ENCODE measurements at places on chromosomes 16 and 17. TPM values are rescaled to one million over a fixed set of nuclear protein-coding genes. Genes with fewer than 3 reads are reported as not detected.

DNA sequence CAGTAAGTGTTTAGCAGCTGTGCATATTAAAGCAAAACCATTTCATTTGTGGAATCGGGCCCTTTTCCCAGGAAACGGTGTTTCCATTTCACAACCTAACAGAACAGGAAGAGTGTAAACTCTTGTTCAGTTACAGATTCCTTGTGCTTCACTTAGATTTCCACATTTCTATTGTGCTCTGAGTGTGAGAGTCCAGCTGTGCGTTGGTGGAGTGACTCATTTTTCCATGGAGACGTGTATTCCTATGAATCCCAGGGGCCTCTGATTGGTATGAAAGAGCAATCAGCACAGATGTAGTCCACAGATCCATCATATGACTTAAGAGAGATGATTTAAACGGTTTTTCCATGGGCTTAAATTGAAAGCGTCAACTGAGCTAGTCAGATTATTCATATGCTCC, 13.3 kb upstream of the CAVIN1 start:
- peak; percentile 50 for DNase-seq

KRT17 gene
- total RNA-seq, result not detected

DNA sequence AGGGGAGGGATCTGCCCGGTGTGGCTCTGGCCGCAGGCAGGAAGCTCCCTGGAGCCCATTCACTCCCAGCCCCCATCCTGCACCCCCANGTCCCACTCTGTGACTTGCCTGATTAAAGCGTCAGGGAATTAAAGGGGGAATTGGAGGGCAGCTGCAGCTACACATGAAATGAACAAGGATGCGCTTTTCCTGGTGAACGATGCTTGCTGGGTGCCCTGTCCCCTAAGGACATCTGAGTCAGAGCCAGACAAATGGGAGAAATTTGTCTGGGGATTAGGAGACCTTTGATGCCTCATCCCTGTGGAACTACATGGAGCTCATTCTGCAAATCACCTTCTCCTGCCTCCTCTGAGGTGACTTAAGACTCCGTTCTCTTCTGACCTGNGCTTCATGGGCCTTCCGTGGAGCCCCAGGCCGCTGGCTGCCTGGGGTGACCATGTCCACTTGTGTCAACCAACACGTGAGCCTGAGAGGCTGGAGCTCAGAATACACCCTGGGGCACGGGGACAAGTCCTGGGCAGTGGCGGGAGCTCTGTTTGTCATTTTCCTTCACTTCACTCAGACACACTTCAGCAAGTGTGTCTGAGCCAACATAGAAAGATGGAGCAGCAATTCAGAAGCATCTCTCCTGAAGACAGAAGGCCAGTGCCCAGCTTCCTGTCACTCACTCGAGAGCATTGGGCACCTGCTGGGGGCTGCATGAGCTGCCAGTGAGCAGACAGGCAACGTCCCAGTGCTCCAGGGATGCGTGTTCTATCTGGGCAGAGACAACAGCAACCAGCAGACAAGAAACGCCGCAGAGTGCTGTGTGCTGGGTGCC, 54.1 kb downstream of the METRNL start:
- DNase-seq, result no peak

GRCh38 chr16:12084436-12084835, 107.9 kb downstream of the SNX29 start:
- no peak for DNase-seq

- DNase-seq, result no peak
Measured at GRCh38 chr16:23611936-23612335, 15.8 kb upstream of the NDUFAB1 start.

- DNase-seq, result peak; percentile 76
Measured at GRCh38 chr16:30651124-30652004, 604 bp downstream of the PRR14 start.

GRCh38 chr17:55452139-55452790, 30.6 kb upstream of the MMD start:
- DNase-seq, result no peak

- DNase-seq, result no peak
Measured at GRCh38 chr17:38800237-38800760, 943 bp upstream of the PIP4K2B start.

ACSM2A gene
- not detected for total RNA-seq

DNA sequence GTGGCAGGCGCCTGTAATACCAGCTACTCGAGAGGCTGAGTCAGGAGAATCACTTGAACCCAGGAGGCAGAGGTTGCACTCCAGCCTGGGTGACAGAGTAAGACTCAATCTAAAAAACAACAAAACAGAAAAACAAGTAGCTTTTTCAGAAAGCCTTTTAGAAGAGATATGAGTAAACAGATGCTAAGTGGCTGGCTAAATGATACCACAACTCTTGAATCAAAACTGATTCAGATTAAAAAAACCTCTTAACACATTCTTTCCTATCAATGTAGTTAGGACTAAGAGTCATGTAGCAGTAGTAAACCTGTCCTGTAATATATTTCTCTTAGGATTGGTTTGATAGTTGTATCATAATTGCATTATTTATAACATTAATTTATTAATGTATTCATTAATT, 23.0 kb downstream of the PPM1D start:
- no peak for DNase-seq

BTBD17 gene
- not detected for total RNA-seq

SLC16A13 gene
- total RNA-seq, result 1.2 TPM

- no peak for DNase-seq
Measured at GRCh38 chr16:86257546-86257945, 252.8 kb upstream of the FOXF1 start.

CA5A gene
- total RNA-seq, result not detected

- DNase-seq, result no peak
Measured at GRCh38 chr16:2987833-2988232, 7.6 kb upstream of the PKMYT1 start.

DNA sequence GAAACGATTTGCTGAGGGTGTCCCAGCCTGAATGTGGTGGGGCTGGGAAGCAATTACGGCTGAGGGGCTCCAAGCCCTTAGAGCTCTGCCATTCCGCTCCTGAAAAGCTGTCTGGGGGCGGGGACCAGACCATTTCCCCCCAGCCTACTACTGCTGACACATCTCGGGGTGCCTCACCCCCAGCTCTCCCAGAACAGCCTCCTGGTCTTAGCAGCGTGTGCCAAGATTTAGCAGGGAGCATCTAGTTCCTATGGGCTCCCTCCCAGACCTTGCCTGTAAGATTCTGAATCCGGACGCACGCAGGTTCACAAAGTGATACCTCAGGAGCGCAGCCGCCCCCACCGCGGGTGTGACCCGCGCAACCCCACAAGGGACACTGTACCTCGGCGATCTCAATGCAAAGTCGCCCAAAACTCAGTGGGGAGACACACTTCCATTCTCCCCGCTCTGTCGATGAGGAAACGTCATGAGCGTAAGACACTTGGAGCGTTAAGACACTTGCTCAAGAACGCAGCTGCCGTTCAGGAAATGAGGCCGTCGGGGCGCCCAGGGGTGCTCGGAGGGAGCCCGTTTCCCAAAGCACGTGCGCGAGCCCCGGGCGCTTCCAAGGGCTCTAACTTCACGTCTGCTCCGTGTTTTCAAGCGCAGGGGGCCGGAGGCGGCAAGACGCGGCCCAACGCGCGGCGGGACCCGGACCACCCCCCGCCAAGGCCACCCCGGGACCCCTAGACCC, 629 bp downstream of the GEMIN4 start:
- peak; percentile 55 for DNase-seq

DNA sequence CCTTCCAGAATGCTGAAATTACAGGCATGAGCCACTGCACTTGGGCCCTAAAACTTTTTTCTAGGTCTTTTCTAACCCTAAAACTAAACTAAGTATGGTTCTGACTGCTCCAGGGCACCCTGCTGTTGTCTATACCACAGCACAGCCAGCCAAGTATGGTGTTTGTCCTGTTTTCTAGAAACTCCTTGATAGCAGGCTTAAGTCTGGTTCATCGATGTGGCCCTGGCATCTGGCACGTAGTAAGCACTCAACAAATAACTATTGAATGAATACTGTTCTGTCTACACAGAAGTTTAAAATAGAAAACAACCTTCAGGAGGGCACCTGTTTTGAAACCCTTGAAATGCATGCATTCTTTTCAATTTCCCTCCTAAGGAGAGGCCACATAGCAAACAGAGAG, 44.5 kb upstream of the AKAP1 start:
- no peak for DNase-seq

ZNF423 gene
- total RNA-seq, result 13.8 TPM

DNA sequence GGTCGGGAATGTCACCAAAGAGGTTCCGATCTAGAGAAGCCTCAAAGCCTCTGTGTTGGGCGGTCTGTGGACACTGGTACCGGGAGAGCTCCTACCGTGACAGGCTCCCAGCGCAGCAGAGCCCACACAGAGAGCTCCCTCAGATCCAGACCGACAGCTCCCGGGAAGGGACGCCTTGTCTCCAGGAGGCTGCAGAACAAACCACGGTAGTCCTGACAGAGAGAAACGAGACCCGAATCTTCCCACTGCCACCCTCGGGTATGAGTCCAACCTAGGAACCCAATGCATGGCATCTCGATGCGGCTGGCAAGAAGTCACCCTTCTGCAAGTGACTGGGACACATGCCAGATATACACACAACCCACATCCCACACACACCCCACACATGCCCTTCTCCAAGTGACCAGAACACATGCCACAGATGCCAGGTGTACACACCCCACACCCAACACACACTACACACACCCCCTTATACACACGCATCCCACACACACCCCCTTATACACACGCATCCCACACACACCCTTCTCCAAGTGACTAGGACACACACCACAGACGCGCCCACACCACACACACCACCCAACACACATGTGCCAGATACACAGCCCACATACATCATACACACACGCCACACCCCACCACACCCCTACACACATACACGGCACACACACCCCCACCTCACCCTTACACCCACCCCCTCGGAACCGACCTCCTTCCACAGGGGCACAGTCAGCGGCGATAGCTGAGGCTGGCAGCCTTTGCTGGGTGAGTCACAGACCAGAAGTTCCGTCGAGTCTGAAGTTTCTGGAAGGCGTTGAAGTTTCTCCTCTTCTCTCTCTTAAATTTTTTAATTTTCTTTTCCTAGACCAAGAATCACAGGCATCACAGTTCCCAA, 15.9 kb upstream of the CYTH1 start:
- no peak for DNase-seq

AGRP gene
- not detected for total RNA-seq

GRCh38 chr17:58172369-58173071, 5.7 kb downstream of the OR4D2 start:
- DNase-seq, result no peak

- no peak for DNase-seq
Measured at GRCh38 chr16:17481736-17482135, 11.0 kb upstream of the XYLT1 start.

CAVIN1 gene
- 297 TPM for total RNA-seq

- DNase-seq, result peak; percentile 52
Measured at GRCh38 chr17:67488161-67488560, 111.1 kb downstream of the PITPNC1 start.

- DNase-seq, result no peak
Measured at GRCh38 chr17:40915199-40915661, 22.2 kb downstream of the KRT23 start.

SLC2A4 gene
- total RNA-seq, result 87.6 TPM

GRCh38 chr17:18163547-18163946, 20.1 kb upstream of the ALKBH5 start:
- no peak for DNase-seq

GRCh38 chr17:8710813-8711212, 33.8 kb downstream of the CCDC42 start:
- no peak for DNase-seq

MT1M gene
- 50.8 TPM for total RNA-seq

- DNase-seq, result no peak
Measured at GRCh38 chr17:9859781-9860180, 34.1 kb downstream of the GLP2R start.

DNA sequence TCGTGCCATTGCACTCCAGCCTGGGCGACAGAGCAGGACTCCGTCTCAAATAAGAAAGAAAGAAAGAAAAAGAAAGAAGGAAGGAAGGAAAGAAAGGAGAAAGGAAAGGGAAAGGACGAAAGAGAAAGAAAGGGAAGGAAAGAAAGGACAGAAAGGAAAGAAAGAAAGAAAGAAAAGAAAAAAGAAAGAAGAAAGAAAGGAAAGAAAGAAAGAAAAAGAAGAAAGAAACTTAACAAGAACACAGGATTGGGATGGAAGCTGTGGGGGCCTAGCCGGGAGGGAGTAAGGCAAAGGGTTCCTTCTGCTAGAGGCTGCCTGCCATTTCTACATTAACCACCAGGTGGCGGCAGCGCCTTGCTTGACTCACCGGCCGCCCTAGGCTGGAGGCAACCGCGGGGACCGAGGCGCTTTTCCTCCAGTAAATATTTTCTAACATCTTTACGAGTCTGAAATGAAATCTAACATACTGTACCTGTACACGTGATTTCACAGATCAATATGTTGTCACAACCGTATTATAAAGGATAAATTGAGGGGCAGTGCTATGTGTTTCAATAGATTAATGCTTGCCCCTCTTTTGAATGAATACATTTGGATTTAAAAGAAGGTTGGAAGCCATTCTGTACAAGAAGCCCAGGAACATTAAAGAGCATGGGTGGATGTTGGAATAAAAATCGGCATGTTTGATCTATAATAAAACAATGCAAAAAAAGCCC, 6.1 kb downstream of the GJD3 start:
- DNase-seq, result peak; percentile 92

DNA sequence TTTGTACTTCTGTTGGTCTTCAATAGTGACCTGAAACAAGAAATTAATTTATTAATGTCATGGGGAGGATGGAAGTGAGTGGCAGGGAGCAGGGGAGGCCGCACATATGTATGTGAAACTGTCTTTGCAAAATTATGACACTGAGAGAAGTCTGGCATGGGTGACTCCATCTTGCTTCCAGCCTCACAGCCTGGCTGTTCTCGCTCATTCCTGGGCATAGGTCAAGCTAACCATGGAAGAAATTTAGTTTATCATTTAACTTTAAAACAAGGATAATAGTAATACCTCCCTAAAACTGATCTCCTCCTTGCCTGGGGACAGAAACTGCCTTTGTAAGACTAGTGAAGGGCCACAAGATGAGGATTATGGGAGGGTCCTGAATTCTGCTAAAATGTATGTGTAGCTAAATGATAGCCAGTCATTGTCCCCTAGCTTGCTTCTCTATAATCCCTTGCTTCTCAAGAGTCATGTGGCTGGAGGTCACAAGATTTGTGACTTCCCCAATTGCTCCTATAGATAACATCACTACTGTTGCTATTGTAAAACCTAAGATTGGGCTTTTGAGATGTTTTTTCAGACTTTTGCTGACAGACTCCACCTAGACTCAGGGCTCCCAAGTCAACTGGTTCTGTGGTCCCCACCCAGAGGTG, 126.0 kb downstream of the HS3ST3A1 start:
- DNase-seq, result no peak

- DNase-seq, result no peak
Measured at GRCh38 chr16:23691483-23692189, 12.9 kb downstream of the PLK1 start.

GRCh38 chr17:53719229-53719628, 103.5 kb upstream of the KIF2B start:
- DNase-seq, result no peak

ANKS3 gene
- 11.0 TPM for total RNA-seq

CDH11 gene
- 48.7 TPM for total RNA-seq

GRCh38 chr16:86390335-86390734, 120.0 kb upstream of the FOXF1 start:
- no peak for DNase-seq

CLEC18C gene
- total RNA-seq, result 0.73 TPM

All from left cardiac atrium (tissue), 4 donors.